ENCODE measurements at places on chromosomes 1 and 21.

DNA sequence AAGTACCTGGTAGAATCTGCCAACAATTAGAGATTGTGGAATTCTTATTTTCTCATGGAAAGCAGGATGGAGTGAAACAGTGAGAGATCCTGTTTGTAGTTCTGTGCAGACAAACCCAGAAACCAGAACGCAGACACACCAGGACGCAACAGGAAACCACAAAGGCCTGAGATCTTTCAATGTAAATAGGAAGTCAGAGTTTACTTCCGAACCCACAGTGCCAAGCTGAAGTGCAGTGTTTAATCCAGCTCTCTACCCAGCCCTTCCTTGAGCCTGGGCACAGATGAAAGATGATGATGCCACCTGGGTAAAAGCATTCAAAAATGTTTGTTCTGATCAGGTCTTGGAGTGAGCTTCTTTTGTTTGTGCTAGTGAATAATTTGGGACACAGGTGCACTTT is 244.2 kb upstream of the HOOK1 start:
- no peak for DNase-seq

GRCh38 chr1:180131510-180131909 is 23.2 kb upstream of the QSOX1 start:
- DNase-seq = no peak

- no peak for DNase-seq
Measured at GRCh38 chr1:156422602-156423091, 53.6 kb downstream of the RHBG start.

DNA sequence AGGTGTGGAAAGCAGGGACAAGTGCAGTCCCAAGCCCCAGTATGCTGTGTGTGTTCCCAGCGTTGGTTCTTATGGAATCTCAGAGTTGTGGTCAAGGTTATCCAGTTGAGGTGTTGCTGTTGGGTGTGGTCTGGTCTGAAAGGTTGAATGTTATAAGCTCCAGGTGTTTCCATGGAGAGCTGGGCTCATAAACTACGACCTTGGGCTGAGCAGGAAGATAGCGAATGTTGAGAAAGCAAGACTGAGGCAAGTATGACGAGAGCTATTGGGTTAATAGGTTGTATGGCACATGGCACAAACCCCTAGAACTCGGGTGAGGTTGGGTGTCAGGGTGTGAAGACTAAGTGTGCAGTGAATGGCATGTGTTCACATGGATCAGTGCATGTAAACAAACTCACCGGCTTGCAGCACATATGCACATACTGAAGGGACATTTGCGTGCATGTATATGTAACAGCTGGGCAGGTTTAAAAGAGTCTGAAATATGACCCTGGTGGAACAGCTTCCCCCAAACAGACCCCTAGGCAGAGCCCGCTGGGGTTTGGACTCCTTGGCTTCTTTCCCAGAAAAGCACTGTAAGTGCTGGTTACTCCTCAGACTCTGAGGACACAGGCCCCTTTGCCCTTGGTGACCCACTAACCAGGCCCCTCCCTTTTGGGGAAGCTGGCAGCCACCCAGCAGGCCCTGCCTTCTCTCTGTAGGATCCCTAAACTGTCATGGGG is 117.5 kb downstream of the NAV1 start:
- DNase-seq = no peak

DNA sequence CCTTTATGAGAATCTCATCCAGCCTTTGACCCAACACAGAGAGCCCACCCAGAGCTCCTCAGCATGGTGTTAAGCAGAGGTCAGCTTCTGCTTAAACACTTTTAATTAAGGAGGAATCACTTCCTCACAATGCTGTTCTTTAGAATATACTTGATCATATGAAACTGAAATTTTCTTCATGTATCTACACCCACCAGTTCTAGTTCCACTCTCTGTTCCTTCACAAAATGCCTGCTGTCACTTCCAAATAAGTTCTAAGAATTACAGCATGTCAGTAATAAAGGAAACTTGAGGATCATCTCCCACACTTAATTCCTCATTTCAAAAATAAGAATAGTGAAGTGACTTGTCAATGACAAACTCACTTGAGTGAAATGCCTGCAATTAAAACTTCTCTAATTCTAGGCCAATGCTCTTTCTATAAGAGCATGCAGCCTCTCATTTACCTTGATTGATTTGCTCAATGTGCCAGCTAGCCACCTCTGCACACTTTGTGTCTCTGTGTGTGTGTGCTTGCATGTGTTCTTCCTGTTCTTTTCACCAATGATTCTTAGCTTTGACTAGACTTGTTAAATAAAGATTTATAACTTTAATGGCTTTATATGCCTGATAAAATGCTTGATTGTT is 356.3 kb downstream of the PLPP3 start:
- no peak for DNase-seq

- no peak for DNase-seq
Measured at GRCh38 chr1:212519131-212519530, 86.4 kb downstream of the NENF start.

DNA sequence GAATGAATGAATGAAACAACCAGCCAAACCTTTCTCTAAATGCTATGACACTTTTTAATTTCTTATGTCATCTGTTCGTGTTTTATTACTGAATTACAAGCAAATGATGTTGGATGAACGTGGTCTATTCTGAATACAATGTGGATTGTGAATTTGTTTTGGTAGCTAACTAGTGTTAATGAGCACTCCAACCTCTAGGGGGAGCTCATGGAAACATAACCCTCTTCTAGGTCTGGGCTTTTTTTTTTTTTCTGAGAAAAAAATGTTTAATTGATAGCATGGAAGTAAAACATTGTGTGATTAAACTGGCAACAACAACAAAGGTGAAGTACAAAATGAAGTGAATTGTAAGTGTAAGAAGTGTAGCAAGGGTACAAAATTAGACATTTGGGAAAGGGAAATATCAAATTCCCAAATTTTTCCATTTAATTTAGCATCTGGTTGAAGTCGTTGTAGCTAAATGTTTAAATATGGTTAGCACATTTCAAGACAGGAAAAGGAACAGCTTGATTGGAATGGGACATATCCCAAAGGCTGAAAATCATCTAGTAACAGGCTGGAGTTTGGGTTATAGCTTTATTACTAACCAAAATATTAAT is 42.6 kb upstream of the PTGS2 start:
- peak; percentile 16 for DNase-seq

DNA sequence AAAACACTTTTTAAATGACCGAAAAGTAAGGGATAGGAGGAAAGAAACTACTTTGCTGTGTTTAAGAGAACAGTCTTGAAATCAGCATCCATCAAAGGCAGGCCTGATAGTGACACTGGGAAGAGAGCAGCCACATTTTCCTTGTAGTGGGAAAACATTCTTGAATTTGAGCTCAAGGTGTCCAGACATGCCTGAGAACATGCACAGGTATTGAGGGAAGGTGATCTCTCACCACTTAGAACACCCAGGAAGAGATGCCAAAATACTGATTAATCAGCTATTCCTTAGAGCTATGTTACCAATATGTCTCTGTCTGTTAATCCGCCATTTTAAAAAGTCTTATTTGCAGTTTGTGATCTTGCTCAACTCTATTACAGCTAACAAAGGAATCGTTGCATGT is 25.9 kb downstream of the IL12RB2 start:
- DNase-seq = no peak

- DNase-seq = no peak
Measured at GRCh38 chr1:161106431-161106830, 8.3 kb downstream of the KLHDC9 start.

DNA sequence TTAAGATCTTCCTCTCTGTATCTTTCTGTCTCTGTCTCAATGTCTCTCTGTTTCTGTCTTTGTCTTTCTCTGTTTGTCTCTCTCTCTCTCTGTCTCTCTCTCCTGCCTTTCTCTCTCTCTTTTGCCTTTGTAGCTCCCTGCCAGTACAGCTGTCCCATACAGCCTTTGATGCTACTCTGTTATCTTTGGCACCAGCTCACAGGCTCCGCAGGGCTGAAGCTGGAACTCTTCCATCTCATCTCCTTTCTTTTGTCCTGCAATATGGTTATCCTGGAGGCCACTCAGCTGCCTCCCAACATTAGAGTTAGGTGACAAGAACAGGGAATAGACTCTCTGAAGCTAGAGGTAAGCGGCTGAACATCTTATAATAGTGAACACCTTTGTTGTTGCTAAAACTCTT is 354.3 kb upstream of the NEGR1 start:
- DNase-seq = no peak

GRCh38 chr1:818618-819291 is 105.0 kb upstream of the SAMD11 start:
- peak; percentile 4 for DNase-seq

DNA sequence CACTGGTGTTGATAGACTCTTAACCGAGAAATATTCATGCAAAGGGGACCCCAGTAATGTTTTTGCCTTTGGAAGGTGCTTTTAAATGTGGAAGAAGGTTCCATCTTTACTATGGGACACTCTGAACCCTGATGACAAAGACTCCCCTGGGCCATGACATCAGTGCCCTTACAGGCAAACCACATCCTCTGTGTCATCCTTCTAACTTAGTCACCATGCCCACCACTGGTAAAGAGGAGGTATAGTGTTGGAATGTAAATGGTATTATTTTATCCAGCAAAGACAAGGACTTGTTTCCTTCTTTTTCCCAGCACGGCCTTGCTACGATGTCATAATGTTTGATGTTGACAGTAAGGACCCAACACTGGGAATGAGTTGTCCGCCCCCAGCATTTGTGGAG is 12.6 kb downstream of the METTL13 start:
- DNase-seq = peak; percentile 77

- peak; percentile 74 for DNase-seq
Measured at GRCh38 chr1:107936498-107937481, 28.2 kb downstream of the VAV3 start.

DNA sequence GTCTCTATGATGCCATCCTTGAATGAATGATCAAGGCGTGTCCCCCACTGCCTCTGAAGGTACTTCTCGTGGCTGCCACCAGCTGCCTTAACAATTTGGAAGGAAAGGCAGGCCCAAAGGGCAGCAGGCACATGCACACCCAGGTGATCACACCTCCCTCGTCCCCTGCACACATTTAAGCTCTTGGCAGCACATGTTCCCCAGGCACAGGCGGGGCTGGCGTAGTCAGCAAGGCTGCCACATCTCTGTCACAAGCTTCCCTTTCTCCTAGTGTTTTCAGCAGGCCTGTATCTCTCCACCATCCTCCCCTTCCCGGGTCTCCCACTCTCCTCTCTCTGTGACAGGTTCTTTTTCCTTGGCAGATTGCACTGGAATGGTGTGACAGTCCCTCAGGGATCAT is 111.9 kb downstream of the CACNA1E start:
- DNase-seq = no peak

GRCh38 chr1:224651188-224651587 is 35.1 kb downstream of the CNIH3 start:
- DNase-seq = no peak

- DNase-seq = no peak
Measured at GRCh38 chr1:94326329-94326728, 88.9 kb upstream of the ARHGAP29 start.

- DNase-seq = peak; percentile 84
Measured at GRCh38 chr1:36306902-36307456, 811 bp downstream of the SH3D21 start.

DNA sequence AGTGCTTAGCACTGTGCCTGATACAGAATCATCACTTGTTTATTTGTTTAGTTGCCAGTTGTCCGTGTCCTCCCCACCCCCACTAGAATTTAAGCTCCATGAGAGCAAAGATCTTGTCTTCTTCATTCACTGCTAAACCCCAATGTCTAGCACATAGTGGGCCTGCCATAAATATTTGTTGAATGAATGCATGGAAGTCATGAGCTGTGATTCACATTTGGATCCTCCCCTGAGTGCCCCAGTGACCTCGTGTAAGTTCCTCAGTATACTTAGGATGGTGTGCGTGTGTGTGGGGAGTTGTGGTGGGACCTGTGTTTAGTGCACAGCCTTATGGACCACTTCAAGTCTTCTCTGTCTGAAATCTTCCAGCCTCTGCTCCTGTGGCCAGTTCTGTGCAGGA is 23.1 kb downstream of the IER5 start:
- DNase-seq = no peak

GRCh38 chr1:175146529-175147213 is 45.9 kb downstream of the KIAA0040 start:
- DNase-seq = peak; percentile 52

DNA sequence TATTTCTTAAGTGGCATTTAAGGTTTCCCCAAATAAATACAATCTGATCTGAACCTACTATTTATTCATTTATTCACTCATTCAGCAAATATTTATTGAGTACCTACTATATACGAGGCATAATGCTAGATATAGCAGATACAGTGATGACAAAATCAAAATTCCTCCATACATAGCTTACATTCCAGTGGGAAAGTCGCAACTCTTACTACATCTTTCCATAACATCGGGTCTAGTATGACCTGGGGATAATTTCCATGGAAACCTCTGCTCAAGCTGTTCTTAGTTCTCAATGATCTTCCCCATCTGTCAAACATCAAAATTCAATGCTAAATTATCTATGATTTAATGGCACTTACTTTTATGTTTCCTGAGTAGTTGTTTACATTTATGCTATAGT is 70.8 kb upstream of the PRKACB start:
- DNase-seq = no peak

GRCh38 chr1:5254131-5254725 is 599.8 kb downstream of the AJAP1 start:
- peak; percentile 17 for DNase-seq

DNA sequence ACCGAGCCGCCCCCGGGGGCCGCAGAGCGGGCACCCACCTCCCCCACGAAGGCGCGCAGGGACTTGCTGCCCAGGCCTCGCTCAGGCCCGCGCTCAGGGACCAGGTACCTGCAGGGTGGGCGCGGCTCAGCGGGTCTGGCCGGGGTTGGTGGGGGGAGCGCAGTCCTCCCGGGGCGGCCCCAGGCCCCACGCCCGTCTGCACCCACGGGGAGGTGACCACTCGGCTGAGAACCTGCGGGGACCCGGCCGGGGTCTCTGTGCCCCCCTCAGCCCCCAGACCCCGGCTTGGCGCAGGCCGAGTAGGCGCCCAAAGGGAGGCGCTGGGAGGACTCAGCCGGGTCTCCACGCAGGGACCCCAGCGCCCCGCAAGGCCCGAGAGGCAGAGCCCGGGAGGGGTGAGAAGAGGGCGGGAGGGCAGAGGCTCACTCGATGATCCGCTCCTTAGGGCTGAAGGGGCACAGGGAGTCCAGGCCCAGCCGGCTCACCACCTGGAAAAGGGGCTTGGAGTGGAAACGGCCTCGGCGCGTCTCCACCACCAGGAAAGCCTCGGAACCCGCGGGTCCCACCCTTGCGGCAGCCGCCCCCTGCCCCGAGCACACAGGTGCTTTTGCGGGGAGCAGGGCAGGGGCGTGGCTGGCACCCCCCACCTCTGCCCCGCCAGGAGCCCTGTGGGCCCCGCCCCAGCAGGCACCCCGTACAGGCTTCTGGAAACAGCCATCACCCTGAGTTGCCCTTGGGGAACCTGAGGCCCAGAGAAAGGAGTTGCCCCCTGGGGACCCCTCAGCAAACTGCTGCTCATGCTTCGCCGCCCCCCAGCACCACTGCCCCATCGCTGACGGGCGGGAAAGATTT is 9.3 kb downstream of the FTCD start:
- DNase-seq = no peak

- no peak for DNase-seq
Measured at GRCh38 chr1:181036107-181036836, 2.5 kb downstream of the MR1 start.

DNA sequence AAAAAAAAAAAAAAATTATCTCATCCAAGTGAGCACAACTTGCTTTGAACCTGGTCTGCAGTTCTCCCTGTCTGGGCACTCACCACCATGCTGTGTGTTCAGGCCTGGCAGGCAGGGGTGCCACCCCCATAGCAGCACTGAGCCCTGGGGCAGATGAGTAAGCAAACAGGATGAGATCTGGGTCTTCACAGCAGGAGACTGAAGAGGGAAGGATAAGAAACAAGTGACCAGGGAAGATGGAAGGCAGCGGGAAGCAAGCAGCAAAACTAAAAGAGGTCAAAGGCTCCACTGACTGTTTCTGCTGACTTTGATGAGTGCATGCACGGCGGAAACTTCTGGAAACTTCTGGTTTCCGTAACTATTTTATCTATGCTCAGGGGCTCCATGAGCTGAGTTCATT is 133.5 kb upstream of the SOD1 start:
- no peak for DNase-seq
